Smooth muscle cell of the umbilical artery (primary cell): ENCODE measurements at places on chromosomes 11 and 22. TPM values are rescaled to one million over a fixed set of nuclear protein-coding genes. Genes with fewer than 3 reads are reported as not detected.

Gene NXPE4
- not detected in 2 replicates for total RNA-seq

Gene TSPAN32
- total RNA-seq, result 0.30 TPM in 1 of 2 replicates, not detected in the other

Gene DBX1
- not detected in 2 replicates for total RNA-seq

Gene SLC1A2
- 0.30 and 0.32 TPM in 2 replicates for total RNA-seq

Gene FAM227A
- total RNA-seq, result 4.0 and 5.0 TPM in 2 replicates

Gene CRY2
- 13.4 and 15.6 TPM in 2 replicates for total RNA-seq

Gene KRTAP5-7
- total RNA-seq, result 0.14 TPM in 1 of 2 replicates, not detected in the other

Gene MMP1
- total RNA-seq, result 47.9 and 122 TPM in 2 replicates

Gene GUCY1A2
- total RNA-seq, result under 0.01 and 0.18 TPM in 2 replicates

Gene SLC6A5
- not detected in 2 replicates for total RNA-seq
